Heart right ventricle (tissue), 16 donors: ENCODE measurements at places on chromosomes 3 and 15.

GRCh38 chr3:111473550-111473949 is 68.4 kb upstream of the CD96 start:
- no peak for DNase-seq

DNA sequence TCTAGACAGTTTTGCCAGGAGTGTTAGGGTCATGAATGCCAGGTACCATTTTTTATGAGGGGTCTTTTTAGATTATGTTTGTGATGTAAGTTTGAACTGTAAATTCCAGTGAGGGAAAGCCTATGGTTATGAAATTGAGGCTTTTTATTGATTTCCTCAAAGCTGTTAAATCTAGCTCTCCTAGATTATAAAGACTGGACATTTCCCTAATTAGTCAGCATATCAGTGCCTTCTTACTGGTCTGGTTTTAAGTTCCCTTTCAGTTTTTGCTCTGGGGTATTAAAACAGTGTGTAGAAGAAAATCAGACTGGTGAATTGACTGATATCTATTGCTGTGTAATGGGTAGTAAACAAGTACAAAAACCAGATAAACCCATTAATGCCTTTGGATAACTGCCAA is 39.2 kb downstream of the LRRC49 start:
- DNase-seq = no peak

GRCh38 chr3:164233951-164234350 is 844.3 kb downstream of the SI start:
- DNase-seq = no peak

- DNase-seq = no peak
These were observed 40.5 kb downstream of the RTP1 start for GRCh38 chr3:187237741-187238140.

GRCh38 chr3:57968501-57968900 is 39.7 kb upstream of the FLNB start:
- no peak for DNase-seq

DNA sequence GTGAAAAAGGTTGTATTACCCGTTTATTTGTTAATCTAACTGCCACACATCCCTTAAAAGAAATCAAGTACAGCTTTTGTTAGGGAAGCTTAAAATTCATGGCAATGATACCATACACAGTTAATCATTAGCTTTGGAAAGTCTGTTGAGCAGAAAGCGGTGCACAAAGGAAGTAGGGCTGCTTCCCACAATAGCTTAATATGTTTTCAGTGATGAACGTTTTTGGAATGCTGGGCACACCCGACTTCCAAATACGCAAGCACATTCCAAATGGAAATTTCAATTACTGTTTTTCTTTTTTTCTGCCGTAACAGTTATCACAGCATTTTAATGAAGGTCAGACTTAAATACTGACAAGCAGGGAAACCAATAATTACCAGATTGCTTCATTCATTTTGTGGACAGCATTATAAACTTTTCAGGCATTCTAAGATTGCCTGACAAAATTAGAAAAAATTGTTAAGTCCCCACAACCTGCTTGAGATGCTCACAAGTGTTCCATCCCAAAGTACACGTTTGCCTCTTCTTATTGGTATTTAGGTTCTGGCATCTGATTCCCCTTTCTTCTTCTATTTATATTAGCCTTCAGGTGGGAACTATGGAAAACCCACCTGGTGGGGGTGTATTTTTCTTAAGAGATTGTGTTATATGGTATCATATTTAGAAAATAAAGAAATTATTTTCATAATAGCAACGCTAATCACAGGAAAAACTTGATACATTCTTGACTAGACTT is 1.1 kb upstream of the ECT2 start:
- no peak for DNase-seq

GRCh38 chr3:129992781-129993180 is 18.3 kb downstream of the TRH start:
- no peak for DNase-seq

GRCh38 chr15:101128221-101129015 is 123.4 kb downstream of the CHSY1 start:
- DNase-seq = no peak
